ENCODE measurements at places on chromosomes 1 and 21.

DNA sequence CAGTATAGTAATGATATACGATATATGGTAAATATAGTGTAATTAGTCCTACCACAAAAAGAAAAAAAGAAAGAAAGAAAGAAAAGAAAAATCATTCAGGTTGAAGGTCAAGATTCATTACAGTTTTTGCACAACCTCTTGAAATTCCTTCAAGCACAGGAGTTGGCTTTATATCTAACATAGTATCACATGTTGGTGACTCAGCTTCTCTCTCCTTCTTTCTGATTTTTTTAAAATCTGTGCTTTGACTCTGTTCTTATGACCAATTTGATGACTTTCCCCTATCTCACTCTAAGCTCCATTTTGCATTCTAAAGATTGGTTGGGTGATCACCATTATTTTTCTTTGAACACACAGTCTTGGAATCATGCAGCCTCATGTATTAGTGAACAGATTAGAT lies 148.2 kb upstream of the COL11A1 start:
- no peak for DNase-seq

DNA sequence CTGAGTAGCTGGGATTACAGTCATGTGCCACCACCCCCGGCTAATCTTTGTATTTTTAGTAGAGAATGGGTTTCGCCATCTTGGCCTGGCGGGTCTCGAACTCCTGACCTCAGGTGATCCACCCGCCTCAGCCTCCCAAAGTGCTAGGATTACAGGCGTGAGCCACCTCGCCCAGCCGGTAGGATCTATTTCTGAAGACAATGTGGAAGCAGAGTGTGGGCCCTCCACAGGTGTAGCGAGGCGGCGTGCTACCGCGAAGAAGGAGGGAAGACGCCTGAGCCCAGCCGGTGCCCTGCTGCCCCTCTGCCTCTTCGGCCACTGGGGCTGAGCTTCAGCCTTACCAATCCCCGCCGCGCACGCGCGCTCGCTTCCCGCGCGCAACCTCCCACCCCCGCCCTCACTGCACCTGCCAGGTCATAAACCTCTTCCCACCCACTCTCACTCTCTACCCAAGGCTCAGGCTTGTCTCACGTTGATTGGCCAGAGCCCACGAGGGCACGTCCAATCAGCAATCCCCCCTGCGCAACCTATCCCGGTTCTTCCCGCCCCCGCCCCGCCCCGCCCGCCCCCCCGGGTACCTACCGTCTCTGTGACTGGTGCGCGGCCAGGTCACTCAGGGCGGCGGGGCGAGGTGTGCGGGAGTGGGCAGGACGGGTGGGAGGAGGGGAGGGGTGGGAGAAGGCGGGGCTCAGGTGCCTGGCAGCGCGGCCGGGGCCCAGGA lies 409 bp upstream of the HOOK1 start:
- DNase-seq = peak; percentile 81

DNA sequence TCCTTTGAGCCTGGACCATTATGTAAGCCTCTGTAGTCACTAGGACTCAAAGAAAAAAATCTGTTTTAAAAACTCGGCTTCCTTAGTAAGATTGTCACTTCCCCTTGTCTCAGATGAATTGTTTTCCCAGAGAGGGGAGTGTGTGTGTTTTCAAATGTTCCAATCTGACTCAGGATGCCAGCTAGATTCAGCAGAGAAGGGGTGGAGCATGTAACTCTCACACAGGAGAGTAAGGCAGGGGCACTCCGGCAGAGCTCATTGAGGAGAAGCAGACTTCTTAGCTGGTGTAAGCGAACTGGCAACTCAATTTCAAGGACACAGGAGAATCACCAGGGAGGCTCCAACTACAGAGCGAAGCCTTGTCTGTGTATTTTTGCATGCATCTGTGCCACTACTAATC lies 623.2 kb downstream of the LMO4 start:
- DNase-seq = no peak

- DNase-seq = no peak
Measured at GRCh38 chr1:225818229-225818628, 8.3 kb downstream of the EPHX1 start.

DNA sequence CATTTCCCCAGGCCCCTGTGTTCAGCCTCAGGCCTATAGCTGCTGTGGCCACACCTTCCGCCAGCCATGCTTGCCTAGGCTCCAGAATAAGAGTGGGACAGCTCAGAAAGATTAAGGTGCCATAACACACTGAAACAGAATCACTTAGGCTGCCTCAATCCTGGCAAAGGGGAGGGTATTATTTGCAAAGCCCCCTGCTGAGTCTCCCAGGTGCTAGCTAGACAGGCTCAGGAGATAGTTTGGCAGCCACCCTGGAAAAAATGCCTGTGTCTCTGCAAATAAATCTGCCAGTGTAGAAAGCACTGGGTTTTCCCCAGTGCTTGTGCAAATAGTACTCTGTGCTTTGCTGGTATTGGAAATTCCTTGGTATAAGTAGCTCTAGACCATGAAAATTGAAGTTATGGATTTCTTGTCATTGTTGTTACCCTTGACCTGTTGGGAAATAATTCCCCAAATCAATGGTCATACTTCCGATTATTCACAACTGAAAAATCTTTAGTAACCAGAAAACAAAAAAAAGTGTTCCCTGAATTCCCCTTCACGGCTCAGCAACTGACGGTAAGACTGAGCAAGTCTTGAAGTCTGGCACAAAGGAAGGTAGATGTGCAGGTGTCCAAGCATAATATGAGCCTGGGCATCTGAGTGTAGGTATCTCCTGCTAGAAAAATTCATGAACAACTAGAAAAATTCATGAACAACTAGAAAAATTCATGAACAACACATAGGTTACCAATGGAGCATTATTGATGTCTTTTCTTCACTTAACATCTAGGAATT lies 56.9 kb downstream of the PROX1 start:
- no peak for DNase-seq

- no peak for DNase-seq
Measured at GRCh38 chr21:35635261-35635660, 425.1 kb downstream of the SETD4 start.

Measured in activated naive CD4-positive, alpha-beta T cell treated with Interleukin-2 at 50 U/mL for 16 hours (primary cell).